ENCODE measurements at places on chromosomes 12 and 14.

DNA sequence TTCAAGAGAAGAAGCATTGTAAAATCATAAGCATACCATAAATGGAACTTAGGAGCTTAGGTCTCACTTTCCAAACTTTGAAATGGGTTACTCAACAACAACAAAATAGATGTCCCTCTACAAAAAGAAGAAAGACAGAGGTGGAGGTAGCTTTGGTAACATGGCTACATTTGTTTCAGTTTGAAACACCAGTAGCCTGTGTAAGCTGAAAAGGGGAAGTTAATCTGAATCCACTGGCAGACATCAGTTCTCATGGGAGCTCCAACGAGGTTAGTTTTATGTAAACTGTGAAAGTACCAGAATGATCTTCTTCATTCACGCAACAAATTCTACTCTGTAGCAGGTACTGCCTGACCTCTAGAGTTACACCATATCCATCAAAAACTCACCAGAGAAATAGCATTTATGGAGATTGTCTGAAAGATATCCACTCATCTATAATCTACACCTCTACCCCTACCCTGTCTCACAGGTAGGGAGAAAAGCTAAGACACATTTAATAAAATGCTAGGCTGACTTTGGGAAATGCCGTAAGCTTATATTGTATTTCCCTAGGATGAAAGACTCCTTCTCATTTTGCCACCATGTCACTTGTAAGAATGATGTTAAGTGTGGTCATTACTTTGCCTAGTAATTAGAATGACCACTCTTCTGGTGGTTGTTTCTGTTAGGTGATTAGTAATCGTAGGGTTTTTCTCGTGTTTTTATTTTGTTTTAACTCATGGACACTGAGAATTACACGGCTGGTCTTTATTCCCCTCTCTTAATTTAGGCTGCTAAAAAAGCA, 224.1 kb downstream of the ASCL1 start:
- no peak for DNase-seq

GRCh38 chr14:58717211-58717610, 79.4 kb downstream of the DACT1 start:
- DNase-seq = no peak

DNA sequence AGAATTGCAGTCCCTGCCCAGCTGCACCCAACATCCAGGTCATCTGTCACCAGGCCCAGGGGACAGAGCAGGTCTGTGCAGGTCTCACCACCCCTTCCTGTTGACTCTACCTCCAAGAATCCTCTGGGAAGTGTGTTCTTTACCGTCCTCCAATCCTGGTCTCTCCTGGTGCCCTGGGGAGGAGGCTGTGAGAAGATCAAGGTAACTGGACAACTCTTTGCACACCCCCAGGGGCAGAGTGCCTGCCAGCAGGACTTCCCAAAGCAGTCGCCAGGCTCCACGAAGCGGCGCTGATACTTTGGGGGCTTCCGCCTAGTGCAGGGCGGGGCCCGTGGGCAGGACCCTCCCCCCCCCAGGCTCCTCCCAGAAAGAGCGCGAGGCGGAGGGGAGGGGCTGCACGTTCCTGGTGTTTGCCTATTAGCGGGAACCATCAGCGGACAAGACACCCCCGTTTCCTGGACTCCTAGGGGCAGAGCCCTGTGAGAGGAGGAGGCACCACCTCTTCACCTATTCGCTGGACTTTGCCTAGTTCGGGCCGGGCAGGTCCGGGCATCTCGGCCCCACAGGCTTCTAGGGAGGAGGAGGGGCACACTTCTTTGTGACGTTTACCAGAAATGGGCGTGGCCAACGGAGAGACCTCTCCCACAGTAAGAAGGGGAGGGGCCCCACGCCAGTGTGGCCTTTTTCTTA, 918.0 kb downstream of the AACS start:
- DNase-seq = peak; percentile 2

DNA sequence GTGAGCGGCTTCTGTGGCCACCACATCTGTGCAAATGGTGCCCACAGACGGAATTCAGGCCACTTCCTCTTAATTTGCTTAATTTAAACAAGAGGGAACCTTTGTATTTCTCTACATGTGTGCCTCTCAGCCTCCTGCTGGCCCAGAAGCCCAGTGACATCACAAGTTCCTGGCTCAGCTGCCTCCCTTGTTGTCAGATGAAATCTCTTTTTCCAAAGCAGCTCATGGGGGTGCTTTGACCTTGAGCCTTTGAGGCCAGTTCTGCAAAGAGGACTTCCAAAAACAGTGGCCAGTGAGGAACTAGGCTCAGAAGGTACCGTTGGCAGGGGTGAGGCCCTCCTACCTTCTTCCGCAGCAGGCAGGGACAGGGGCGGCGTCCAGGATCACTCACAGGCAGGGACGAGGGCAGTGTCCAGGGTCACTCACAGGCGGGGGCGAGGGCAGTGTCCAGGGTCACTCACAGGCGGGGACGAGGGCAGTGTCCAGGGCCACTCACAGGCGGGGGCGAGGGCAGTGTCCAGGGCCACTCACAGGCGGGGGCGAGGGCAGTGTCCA, 35.0 kb upstream of the GALNT9 start:
- DNase-seq = no peak

GRCh38 chr12:120787889-120788288, 62.3 kb downstream of the ACADS start:
- DNase-seq = no peak

- no peak for DNase-seq
Observed at GRCh38 chr12:106433055-106433454, 75.5 kb downstream of the POLR3B start.

DNA sequence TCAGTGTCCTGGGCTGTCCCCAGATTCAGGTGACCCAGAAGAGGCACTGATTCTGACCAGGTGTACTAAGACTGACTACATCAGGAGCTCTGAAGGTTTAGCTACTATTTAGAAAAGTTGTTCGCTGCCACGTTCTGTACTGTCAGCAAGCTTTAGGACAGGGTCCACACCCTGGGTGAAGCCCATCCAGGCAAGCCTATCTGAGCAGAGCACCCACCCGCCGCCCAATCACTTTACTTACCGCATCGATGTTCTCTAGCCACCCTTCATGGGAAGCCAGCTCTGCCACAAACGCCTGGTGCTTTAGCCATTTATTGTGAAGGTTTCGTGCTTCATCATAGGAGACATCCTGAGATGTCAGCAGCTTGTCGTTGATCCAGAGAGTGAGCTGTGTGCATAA, 79.8 kb downstream of the PLEKHG3 start:
- DNase-seq = no peak

GRCh38 chr12:127749416-127749815, 517.6 kb upstream of the TMEM132C start:
- DNase-seq = no peak
